SJCRH30 (cell line): ENCODE measurements at places on chromosomes 6 and 20.

GRCh38 chr6:91087908-91088307 is 501.0 kb upstream of the MAP3K7 start:
- DNase-seq = peak; percentile 36

- DNase-seq = peak; percentile 17
Observed at GRCh38 chr20:47008842-47009518, 114.3 kb downstream of the EYA2 start.

DNA sequence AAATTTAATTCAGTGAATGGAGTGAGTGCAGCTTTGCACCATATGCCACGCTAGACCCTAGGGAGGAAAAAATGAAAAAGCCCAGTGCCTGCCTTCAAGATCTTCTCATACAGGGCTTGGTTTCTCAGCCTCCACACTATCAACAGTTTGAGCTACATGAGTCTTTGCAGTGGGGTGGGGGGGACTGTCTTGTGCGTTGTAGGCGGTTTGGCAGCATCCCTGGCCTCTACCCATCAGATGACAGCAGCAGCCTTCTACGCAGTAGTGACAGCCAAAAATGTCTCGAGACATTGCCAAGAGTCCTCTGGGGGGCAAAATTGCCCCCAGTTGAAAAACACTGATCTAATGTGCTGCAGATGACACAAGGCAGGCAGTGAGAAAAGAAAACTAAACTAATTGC is 6.2 kb downstream of the CDH22 start:
- DNase-seq = no peak

GRCh38 chr6:3400162-3400561 is 56.7 kb downstream of the SLC22A23 start:
- no peak for DNase-seq

DNA sequence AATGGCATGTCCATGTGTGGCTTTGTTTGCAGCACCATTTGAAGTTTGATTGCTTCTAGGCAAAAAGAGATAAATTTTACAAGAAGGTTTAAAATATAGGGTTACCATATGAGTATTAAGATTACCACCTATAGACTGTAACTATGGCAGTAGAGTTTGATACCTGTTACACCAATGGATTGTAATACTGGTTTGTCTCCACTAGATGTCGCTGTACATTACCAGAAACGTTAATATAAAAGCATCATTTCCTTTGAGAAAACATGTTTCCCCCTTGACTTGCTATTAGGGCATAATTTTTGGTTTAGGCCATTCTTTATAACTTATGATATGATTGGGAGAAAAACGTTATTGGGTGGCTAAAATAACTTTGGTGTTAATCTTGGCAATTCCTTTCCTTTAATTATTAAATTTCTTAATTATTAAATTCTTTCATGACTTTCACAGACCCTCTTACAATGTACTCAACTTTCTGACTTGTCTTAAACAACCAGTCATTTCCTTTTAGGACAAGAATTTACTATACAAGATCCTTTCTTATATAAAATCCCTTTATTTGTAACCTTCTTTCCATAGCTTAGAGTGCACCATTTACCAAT is 42.8 kb downstream of the HLA-DPB1 start:
- peak; percentile 74 for DNase-seq

- DNase-seq = no peak
Observed at GRCh38 chr6:84685983-84686584, 78.3 kb downstream of the TBX18 start.
